ENCODE measurements at places on chromosomes 6 and 20.
A peak's percentile ranks its signal among the peaks of the same experiment; 100 is the strongest.

GRCh38 chr20:25402583-25402982 is 4.9 kb upstream of the GINS1 start:
- H3K4me3 ChIP-seq, result no peak overlapping the region
- DNase-seq, result no peak
- H3K27me3 ChIP-seq, result no peaks in the 10 kb centered on the region
- no peak overlapping the region for H3K27ac ChIP-seq
- H3K36me3 ChIP-seq, result peaks cover 4% of the 10 kb centered on the region
- H3K4me1 ChIP-seq, result peaks cover 21% of the 10 kb centered on the region

- no peaks in the 10 kb centered on the region for H3K36me3 ChIP-seq
- H3K27me3 ChIP-seq, result no peaks in the 10 kb centered on the region
- H3K4me3 ChIP-seq, result no peak overlapping the region
- no peaks in the 10 kb centered on the region for H3K4me1 ChIP-seq
These were observed 120.2 kb upstream of the MLN start for GRCh38 chr6:33923857-33924514.

DNA sequence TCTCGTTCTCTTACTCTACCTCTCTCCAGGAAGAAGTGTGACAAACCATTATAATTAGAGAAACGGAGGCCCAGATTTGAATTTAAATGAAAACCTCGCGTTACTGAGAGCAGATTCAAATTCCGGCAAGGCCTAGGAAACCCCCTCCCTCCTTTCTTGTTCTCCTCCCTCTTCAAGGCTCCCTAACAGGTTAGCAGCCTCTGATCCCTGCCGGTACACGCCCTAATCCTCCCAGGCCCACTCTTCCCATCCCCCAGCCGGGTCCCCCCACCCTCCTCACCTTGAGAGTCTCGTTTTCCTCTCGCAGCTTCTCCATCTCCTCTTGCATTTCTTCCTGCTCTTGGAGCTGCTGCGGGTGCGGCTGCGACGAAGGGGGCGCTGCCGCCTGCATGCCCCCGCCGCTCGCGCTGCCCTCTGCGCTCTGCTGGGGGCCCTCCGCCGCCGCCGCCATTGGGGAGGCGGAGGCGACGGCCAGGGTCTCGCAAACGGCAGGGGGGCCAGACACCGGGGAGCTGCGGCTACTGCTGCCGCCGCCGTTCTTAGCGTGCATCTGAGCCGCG is 3.8 kb downstream of the MTCL3 start:
- H3K4me3 ChIP-seq, result peak overlapping the region; percentile 86
- peaks cover 25% of the 10 kb centered on the region for H3K4me1 ChIP-seq
- DNase-seq, result no peak
- H3K27me3 ChIP-seq, result peaks cover 74% of the 10 kb centered on the region

DNA sequence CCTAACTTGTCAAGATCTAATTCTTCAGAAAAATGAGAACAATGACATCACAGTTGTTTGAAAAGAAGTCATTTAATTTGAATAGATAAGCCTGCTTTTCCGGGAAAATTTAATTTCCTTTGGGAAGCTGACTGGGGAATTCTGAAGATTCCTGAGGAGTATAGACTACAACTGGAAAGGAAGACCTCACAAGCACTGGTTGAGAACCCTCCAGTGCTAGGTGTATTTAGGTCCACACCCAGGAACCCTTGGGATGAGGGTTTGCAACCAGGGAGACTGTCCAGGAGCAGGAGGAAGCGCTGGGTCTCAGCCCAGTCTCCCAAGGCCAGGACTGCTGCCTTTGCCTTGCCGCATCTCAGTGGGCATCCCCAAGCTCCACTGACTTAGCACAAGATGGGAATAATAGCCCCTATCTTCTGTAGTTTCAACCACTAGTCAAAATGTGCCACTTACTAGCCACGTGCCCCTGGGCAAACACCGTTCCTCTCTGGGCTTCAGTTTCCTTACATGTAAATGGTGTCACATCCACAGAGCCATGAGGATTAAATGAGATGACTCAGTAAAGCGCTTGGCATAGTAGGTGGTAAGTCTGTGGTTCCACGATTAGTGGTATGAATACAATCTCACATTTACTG is 6.9 kb upstream of the CD93 start:
- H3K27me3 ChIP-seq, result peaks cover 31% of the 10 kb centered on the region
- H3K27ac ChIP-seq, result no peak overlapping the region
- no peak overlapping the region for H3K4me3 ChIP-seq
- no peak for DNase-seq

DNA sequence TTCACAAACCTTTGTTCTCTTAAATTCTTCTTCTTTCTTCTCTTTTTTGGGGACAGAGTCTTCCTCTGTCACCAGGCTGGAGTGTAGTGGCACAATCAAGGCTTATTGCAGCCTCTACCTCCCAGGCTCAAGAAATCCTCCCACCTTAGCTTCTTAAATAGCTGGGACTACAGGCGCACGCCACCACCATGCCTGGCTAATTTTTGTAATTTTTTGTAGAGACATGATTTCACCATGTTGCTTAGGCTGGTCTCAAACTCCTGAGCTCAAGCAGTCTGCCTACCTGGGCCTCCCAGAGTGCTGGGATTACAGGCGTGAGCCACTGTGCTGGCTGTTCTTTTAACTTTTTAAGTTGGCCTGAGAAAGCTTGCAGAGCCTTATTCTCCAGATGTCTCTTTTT is 48.0 kb downstream of the NCOA3 start:
- no peak overlapping the region for H3K4me3 ChIP-seq
- no peak for DNase-seq
- no peak overlapping the region for H3K27ac ChIP-seq
- H3K36me3 ChIP-seq, result peaks cover 4% of the 10 kb centered on the region

DNA sequence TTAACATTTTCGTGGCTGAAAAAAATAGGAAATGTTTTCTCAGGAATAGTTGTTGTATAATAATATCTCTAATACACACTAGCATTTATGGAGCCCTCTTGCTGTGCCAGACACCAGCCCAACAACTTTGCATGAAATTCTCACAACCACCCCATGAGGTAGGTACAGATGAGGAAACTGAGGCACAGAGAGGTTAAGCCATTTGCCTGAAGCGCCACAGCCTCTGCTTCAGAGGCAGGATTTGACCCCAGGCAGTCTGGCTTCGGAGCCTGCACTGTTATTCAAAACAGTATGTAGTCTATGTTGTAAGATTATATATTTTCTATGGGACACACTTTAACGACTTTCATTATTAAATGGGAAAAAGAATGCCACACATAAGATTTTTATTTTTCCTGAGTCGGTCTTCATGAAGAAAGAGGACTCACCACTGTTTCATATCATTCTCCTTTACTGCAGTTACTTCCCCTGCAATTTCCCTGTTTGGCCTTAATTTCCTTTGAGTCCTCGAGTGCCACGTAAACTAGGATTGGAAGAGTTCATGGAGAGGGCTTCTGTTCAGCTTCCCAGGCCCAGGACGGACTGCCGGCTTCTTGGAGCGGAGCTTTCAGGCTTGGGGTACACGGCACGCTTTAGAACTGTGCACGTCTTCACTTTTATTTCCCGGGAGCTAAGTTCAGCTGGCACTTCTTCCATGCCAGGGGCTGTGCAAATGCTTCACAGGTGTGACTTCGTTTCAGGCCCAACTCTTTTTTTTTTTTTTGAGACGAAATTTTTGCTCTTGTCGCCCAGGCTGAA is 128.0 kb downstream of the BMP7 start:
- no peak overlapping the region for H3K27ac ChIP-seq
- peaks cover 13% of the 10 kb centered on the region for H3K4me1 ChIP-seq
- DNase-seq, result no peak

GRCh38 chr6:38485488-38485887 is 154.2 kb downstream of the BTBD9 start:
- H3K4me1 ChIP-seq, result no peaks in the 10 kb centered on the region
- no peak overlapping the region for H3K27ac ChIP-seq
- H3K36me3 ChIP-seq, result no peaks in the 10 kb centered on the region
- no peak for DNase-seq

DNA sequence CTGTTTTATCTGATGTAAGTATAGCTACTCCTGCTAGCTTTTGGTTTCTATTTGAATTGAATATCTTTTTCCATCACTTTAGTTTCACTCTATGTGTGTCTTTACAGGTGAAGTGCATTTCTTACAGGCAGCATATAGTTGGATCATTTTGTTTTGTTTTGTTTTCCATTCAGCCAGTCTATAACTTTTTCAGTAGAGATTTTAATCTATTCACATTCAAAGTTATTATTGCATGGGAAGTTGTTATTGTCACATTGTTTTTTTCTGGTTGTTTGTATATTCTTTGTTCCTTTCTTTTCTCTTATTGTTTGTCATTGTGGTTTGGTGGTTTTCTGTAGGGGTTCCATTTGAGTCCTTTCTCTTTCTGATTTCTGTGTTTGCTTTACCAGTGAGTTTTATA is 151.2 kb downstream of the PDE10A start:
- no peak overlapping the region for H3K27ac ChIP-seq
- DNase-seq, result no peak
- H3K4me3 ChIP-seq, result no peak overlapping the region
- H3K36me3 ChIP-seq, result no peaks in the 10 kb centered on the region

- H3K4me3 ChIP-seq, result peak overlapping the region; percentile 90
- peaks cover 5% of the 10 kb centered on the region for H3K27me3 ChIP-seq
- peak; percentile 49 for DNase-seq
- no peaks in the 10 kb centered on the region for H3K36me3 ChIP-seq
These were observed 40.3 kb downstream of the ERMARD start for GRCh38 chr6:169791721-169792131.

DNA sequence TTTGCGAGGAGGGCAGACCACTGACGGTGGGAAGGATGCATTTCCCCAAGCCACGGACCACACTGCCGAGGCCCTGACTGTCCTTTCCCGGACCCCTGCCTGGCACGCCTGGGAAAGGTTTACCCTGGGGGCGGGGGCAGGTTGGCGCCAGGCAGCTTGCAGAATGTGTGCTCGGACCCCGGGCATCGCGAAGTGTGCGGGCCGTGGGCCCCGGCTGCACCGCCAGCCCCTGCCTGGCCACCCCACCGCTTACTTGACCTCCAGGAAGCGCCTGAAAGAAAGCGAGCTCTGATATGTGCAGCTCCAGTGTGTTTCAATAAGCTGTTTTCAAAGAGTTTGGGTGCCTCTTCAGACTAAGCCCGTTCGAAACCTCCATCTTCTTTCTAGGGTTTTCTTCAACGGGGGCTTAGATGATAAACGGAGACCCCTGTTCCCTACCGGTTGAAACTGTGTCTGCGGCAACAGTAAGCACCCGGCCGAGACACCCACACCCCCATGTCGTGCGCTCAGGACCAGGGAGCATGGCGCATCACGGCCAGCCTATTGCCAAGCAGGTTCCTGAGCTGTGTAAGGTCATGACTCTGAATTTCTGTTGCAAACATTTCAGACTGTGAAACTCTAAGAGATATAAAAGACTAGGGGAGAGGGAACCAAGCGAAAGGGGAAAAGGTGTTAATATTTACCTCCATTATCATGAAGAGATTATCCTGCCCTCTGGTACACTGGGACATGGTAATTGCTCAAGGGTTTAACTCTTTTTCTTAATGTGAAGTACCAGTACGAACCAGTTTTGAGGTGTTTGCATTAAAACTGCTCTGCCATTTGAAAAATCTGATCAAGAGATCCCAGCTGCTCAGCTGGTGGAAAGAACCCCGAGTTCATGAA is 231.2 kb upstream of the FOXQ1 start:
- no peak for DNase-seq
- H3K27me3 ChIP-seq, result peaks cover 3% of the 10 kb centered on the region
- no peak overlapping the region for H3K27ac ChIP-seq
- H3K36me3 ChIP-seq, result no peaks in the 10 kb centered on the region
- no peak overlapping the region for H3K4me3 ChIP-seq

GRCh38 chr6:116424001-116424400 is 37.2 kb upstream of the CALHM6 start:
- peaks cover 17% of the 10 kb centered on the region for H3K4me1 ChIP-seq
- H3K27me3 ChIP-seq, result no peaks in the 10 kb centered on the region
- H3K27ac ChIP-seq, result no peak overlapping the region

GRCh38 chr6:2633736-2634135 is 117.0 kb downstream of the MYLK4 start:
- no peaks in the 10 kb centered on the region for H3K27me3 ChIP-seq
- no peak for DNase-seq
- H3K4me3 ChIP-seq, result peak overlapping the region; percentile 76
- peaks cover 40% of the 10 kb centered on the region for H3K4me1 ChIP-seq

DNA sequence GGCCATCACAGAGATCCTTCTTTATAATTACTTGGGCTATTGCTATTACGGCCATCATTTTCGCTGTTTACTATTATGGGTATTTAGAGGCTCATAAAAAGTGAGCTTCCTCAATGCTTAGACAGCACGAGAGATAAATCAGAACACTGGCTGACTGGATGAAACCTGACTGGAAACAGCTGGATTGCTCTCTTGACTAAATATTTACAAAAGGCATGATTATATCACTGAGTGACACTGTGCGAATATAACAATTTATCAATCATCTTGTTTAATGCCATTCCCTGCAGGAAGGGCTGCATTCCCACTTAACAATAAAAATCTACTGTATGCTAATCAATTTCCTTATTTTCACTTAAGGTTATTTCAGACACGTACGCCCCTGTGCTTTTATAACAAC is 260.1 kb upstream of the ARID1B start:
- no peak overlapping the region for H3K4me3 ChIP-seq
- H3K36me3 ChIP-seq, result no peaks in the 10 kb centered on the region
- H3K27ac ChIP-seq, result no peak overlapping the region
- no peak for DNase-seq
- no peaks in the 10 kb centered on the region for H3K4me1 ChIP-seq

DNA sequence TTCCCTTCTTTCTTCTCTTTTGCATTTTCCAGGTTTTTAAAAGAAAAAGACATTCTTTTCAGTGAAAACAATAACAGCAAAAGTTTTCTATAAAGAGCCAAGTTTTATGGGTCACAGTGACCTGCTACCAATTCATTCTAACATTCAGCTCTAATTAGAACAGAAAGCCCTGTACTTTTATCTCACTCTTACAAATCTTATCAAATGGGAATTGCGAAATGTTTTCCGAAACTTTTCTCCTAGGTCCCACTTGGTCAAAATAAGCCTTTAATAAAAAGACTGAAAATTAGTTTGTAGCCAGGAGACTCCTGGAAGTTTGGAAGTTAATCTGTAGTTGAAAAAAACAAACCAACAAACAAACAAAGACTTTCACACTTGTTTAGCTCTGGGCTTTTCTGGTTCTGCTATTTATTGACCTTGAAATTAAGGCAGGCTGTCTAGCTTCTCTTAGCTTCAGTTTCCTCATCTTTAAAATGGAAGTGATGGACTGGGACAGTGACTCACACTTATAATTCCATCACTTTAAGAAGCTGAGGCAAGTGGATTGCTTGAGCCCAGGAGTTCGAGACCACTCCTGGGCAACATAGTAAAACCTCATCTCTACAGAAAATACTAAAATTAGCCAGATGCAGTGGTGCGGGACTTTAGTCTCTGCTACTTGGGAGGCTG is 613.5 kb upstream of the CDH4 start:
- H3K4me1 ChIP-seq, result no peaks in the 10 kb centered on the region
- no peaks in the 10 kb centered on the region for H3K36me3 ChIP-seq
- H3K27me3 ChIP-seq, result peaks cover 4% of the 10 kb centered on the region
- no peak overlapping the region for H3K4me3 ChIP-seq
- no peak overlapping the region for H3K27ac ChIP-seq
